ENCODE measurements at places on chromosomes 2 and 18. TPM values are rescaled to one million over a fixed set of nuclear protein-coding genes. Genes with fewer than 3 reads are reported as not detected.

DNA sequence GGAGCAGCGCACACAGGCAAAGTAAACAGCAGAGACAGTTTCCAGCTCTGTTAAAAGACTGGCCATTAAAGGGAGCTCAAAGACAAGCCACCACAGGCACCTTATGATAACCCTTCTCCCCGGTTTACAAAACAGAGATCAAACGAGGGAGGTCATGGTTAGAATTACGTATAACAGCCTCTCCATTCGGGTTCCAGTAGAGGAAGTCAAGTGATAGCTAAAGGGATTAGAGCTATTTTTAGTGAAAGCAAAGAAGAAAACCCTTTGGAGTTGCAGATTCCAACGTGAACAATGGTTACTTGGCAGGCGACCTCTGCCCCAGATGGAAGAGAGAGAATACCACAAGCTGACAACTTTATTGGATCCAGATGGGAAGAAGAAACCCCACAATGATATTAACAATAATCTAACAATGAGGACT, 31.2 kb upstream of the EDAR start:
- peak; percentile 29 for DNase-seq

- DNase-seq = no peak
These were observed 231.4 kb downstream of the FAM210A start for GRCh38 chr18:13494871-13495445.

DNA sequence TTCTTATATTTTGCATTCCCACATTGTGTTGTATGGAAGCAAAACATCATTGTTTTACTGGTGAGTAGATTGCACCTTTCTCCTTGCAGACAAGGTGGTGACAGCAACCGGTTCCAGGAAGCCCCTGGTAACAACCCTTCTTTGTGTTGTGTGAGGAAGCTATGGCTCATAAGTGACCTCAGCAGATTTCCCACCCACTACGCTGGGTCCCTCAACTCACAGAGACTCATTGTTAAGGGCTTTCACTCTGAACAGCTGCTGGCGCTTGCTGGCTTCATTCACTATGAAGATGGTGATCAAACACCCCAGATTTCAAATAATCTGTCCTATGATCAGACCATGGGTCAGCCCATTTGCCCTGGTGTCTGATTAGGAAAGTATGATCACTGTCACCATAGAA, 53.4 kb downstream of the WIPF1 start:
- no peak for DNase-seq

DNA sequence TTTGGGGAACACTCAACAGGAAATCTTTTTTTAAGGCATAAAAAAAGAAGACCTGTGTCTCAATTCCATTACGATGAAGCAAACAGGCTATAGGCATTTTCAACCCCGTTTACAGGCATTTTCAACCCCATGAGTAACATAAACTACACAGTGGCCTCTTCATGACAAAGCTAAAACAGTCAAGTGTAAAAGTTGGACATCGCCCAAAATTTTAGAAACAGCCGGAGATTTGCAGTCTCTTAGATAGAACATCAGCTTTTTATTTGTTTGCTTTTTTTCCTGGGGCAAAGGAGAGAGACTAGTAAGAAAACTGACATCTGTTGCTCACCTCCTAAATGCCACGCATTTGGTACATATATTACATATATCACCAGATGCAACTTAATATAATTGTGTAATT, 173.7 kb downstream of the CMPK2 start:
- DNase-seq = peak; percentile 10

DNA sequence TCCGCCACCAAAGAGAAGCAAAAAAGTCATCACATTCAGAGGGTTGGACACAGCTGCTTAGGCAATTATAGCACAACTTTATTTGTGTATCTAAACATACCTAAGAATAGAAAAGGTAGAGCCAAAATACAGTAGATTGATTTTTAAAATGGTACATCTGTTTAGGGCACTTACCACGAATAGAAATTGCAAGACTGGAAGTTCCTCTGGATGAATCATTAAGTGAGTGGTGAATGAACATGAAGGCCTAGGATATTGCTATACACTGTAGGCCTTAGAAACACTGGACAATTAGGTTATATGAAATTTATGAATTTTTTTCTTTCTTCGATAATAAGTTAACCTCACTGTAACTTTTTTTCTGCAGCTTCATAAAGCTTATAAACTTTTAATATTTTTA, 687.0 kb downstream of the BCL11A start:
- DNase-seq = no peak

DNA sequence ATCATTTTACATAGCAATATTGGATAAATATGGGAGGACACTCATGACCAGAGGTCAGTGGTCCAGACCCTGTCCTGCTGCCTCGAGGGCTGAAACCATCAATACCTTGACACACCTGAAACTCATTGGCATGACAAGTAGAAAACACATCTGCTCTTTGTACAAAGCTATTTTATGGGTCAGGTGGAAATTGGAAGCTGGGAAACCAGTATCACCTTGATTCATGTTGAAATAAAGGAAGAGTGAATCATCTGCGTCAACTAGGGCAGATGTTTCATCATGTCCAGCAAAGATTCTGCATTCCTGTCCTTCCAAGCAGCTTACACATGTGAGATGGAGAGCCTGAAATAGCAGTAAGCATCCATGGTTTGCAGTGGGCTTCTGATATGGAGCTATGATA, 80.0 kb upstream of the ERBB4 start:
- no peak for DNase-seq

- DNase-seq = peak; percentile 88
These were observed 160.3 kb downstream of the INO80D start for GRCh38 chr2:205925373-205926337.

DNA sequence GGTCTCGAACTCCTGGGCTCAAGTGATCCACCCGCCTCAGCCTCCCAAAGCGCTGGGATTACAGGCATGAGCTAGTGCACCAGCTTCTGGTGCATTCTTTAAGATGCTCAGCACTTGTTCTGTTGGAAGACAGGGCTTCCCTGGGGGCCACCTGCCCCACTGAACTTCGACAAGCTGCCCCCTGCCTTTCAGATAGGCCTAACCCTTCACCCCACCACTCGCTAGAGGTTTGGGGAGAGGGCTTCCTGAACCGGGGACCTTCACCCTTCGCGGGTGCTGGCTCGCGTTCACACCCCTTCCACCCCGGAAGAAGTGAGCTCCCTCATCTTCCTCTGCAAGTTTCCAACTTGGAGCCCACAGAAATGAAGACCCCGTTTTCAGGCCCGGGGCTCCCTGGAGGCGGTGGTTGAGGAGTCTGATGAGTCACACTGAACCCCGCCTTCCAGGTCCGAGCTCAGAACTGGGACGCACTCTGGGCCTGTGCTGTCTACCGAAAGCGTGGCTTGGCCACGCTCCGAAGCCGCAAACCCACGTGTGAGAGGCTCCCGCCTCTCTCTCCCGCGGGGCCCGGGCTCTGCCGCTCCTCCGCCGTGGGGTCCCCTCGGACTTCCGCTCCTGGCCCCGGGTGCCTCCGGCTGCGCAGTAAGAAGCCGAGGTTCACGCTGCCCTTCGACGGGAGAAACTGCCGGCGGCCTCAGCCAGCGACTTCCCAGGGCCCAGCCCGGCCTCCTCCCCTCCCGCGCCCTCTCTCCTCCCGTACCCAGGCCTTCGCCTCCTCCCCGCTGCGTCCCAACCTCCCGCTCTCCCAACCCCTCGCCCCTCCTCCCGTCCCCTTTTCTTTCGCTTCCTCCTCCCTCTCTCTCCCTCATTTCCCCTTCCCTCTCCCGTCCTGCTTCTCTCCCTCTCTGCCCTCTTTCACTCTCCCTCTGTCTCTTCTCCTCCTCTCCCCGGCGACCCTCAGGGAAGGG, 47.5 kb upstream of the SP3 start:
- no peak for DNase-seq

DNA sequence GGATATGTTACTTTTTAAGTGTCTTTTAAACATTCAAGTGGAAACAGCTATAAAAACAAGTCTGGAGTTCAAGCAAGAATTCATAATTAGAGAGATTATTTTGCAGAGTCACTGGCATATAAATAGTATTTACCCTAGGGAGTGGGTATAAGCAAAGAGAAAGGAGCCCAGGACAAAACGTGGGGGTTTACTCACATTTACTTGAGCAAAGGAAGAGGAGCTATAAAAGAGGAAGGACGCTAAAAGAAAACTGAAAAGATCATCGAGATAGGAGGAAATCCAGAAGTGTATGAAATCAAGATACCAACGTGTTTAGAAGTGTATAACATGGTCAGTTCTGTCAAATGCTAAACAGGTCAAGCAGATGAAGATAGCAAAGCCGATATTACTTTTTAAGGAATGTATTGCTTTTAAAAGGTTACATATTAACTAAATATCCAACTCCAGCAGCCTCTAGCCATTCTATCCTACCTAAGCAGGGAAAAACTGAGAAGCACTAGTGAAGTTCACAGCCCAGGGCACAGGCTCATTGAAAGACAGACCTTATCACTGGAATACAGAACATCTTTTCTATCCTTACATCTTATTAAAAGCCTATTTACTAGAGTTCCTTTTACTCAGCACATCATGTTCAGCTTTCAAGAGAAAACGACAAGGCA, 8.6 kb downstream of the KANSL1L start:
- no peak for DNase-seq

DNA sequence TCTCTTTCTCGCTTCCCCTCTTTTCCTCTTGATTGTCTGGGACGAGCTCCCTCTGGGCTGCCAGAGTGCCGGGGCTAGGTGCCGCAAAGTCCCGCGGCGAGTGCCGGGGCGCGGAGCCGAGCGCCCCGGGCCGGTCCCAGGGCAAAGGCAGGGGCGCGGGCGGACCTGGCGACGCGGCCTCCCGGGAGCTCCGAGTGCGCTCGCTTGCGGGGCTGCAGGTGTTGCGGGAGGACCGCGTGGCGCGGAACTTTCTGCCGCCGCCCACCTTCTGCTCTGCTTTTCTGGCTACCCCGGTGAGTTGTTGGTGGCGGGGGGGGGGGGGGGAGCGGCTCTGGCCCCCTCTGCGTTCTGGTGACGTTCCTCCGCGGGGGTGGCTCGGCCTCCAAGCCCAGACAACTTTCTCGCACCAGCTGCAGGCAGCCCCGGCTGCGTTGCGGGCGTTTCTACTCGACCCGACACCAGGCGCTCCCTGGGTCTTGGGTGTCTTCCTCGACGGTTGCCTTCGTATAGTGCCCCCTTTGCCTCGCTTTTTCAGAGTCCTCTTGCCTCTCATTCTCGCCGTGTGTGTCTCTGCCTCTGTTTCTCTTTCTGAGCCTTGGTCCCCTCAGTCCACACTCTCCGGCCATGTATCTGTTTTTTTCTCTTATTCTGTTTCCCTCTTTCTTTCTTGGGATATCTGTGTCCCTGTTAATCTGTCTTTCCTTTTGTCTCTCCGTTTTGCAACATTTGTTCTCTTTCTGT, 759 bp downstream of the GALNT13 start:
- DNase-seq = peak; percentile 49

DNA sequence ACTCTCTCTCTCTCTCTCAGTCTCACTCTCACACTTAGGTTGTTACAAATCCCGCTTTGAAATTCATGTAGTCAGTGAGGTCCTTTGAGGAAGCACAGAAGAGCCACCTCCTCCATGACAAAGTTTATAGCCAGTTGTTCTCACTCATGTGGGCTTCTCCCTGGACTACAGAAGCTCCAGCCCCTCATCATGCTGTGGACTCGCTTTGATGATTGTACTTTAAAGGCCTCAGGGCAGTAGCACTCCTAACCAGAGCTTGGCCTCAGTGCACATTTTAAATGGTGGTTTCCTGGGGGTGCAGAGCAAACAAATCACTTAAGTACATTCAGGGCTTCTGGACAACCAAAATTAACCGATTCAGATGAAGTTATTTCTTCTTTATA, 115.7 kb downstream of the MTCL1 start:
- no peak for DNase-seq

GRCh38 chr18:4765401-4765800, 310.3 kb upstream of the DLGAP1 start:
- DNase-seq = no peak

DNA sequence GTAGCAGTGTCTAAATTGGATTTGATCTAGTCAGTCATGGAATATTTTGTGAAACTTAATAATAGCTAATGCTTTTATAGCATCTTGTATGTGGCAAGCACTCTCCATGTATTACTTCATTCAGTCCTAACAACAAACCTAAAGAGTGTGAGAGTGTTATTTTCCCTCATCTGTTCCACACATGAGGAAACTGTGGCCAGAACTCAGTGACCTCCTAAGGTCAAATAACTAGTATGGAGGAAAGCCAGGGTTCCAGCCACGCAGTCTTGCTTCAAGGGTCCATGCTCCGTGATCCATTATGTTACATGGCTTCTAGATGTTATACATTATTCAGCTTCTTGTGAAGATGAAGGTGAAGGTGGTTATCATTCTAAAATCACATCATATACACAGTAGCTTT, 45.5 kb downstream of the TWSG1 start:
- no peak for DNase-seq

DNA sequence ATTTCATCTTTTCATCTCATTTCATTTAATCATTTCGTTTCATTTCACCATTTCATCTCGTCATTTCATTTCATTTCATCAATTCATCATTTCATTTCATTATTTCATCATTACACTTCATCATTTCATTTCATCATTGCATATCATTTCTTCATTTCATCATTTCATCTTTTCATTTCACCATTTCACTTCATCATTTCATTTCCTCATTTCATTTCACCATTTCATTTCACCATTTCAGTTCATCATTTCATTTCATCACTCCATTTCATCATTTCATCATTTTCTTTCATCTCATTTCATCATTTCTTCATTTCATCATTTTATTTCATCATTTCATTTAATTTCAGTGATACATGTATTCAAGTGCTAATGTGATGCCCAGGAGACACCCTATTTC, 127.1 kb downstream of the ANKRD30BL start:
- DNase-seq = no peak

PASK gene
- 6.3 TPM for polyA plus RNA-seq

TM4SF20 gene
- 0.03 TPM for polyA plus RNA-seq

CFLAR gene
- 32.6 TPM for polyA plus RNA-seq

LRP1B gene
- polyA plus RNA-seq = 0.28 TPM

TUBB8B gene
- not detected for polyA plus RNA-seq

DYSF gene
- polyA plus RNA-seq = 0.18 TPM

MRO gene
- polyA plus RNA-seq = not detected

Measured in SK-N-SH (cell line).